ENCODE measurements at places on chromosomes 6 and 20. TPM values are rescaled to one million over a fixed set of nuclear protein-coding genes. Genes with fewer than 3 reads are reported as not detected.

DNA sequence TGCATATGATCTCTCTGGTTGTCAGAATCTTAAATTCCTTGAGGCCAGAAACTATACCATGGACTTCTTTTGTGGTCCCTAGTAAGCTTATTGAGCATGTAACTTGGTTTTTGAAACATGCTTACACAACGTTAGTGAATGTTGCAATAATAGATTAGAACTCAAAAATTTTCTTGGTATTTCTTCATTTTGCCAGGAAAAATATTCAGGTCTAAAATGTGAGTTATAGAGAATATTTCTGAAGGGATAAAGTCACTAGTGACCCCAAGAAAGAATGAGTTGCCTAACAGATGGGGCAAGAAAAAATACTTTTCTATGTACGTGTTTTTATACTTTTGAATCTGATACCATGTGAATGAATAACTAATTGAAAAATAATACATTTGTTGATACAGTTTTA is 195.4 kb downstream of the TFAP2A start:
- DNase-seq: no peak

- no peak for DNase-seq
Observed at GRCh38 chr6:105273589-105273988, 93.8 kb upstream of the POPDC3 start.

DNA sequence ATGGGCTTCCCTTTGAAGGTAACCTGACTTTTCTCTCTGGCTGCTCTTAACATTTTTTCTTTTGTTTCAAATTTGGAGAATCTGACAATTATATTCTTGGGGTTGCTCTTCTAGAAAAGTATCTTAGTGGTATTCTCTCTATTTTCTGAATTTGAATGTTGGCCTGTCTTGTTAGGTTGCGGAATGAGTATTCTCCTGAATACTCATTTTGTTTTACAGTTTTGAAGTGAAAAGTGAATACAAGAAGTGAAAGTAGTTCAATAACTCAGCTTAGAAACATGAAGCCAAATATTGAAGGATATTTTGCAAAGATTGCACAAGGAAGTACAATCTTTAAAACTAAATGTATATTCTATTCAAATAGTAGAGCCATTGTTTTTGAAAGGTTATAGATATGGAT is 120.2 kb upstream of the MAP3K4 start:
- no peak for DNase-seq

DNA sequence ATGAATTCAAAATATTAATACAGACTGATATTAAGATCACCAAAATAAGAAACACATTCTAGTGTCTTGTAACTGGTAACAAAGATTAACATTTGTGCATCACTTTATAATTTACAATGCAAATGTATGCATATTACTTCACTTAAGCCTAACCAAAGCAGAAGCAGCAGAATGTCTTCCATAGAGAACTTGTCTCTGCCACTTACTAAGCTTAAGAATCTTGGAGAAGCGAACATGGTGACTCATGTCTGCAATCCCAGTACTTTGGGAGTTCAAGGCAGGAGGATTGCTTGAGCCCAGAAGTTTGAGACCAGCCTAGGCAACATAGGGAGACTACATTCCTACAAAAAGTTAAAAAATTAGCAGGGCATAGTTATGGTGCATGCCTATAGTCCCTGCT is 18.8 kb downstream of the AK9 start:
- no peak for DNase-seq

DNA sequence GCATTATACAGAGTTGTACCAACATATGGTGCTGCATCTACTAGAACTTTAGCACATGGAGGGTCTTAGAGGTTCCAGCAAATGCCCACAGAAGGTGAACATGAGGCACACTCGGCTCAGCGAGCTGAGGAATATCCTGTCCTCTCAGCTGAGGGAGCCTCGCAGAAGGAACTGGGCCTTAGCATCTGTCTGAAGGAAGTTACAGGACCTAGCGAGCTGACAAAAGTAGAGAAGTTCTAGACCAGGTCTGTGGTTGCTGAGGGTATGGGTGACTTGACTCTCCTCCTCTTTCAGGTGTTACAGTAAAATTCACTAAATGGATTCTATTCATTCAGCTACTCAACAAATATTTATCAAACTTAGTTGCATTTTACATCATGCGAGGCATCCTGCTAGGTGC is 157.2 kb downstream of the ZDHHC14 start:
- DNase-seq: no peak

ADGB gene
- not detected for total RNA-seq

SLC32A1 gene
- total RNA-seq: not detected

EEF1A2 gene
- not detected for total RNA-seq

C20orf141 gene
- total RNA-seq: 1.4 TPM

SLC26A8 gene
- 0.12 TPM for total RNA-seq

HLA-DOB gene
- total RNA-seq: 1.6 TPM

SMIM26 gene
- 116 TPM for total RNA-seq

Data from omental fat pad (tissue), 4 donors.